Adipocyte (in vitro differentiated cells): ENCODE measurements at places on chromosomes 5 and 9.

DNA sequence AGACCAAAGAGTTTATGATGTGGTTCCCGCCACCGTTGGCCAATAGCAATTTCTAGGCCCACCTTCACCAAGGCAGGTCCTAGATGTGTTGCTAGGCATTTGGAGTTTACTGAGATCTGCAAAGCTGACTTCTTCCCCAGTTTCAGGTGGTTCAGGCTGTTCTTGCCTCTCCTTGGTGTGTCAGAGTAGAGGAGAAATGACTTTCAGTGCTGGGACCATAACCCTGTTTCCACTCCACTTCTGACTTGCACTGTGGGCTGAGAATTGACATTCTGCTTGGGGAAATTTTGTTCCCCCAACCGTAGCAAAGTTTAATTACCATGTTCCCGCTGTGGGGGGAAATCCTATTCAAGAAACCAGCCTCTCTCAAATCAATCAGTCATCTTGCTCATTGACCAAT, 128.0 kb upstream of the GABRP start:
- no peak for DNase-seq

- no peak for DNase-seq
Observed at GRCh38 chr5:9582406-9582805, 36.5 kb upstream of the SEMA5A start.

DNA sequence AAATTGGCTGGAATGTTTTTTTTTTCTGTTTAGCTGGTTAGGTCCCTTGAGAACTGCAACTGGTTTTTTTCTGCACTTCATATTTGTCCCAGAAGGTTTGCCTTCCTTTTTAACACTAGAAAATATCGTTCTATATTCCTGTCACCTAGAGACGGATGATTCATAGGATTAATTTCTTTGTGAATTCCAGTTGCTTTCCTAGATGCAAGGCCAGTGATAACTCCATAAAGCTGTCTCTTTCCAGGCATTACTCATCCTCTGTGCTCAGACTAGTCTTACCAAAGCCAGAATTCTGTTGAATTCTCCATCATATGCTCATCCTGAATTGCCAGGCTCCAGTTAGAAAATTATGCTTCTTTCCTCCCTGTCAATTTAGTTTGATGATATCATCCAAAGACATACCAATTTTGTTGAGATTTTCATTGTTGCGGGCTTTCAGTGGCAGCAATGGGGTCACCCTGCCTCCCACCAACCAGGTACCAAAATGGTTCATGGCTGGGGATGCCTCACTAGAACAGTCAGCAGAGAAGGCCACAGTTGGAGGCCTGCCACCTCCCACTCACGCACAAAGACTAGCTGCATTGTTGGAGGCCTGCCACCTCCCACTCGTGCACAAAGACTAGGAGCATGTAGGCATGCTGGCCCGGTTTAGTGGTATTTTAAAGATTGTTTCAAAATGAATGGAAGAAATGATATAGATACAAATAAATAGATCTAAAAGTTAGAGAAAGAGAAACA, 8.5 kb downstream of the BAAT start:
- no peak for DNase-seq

DNA sequence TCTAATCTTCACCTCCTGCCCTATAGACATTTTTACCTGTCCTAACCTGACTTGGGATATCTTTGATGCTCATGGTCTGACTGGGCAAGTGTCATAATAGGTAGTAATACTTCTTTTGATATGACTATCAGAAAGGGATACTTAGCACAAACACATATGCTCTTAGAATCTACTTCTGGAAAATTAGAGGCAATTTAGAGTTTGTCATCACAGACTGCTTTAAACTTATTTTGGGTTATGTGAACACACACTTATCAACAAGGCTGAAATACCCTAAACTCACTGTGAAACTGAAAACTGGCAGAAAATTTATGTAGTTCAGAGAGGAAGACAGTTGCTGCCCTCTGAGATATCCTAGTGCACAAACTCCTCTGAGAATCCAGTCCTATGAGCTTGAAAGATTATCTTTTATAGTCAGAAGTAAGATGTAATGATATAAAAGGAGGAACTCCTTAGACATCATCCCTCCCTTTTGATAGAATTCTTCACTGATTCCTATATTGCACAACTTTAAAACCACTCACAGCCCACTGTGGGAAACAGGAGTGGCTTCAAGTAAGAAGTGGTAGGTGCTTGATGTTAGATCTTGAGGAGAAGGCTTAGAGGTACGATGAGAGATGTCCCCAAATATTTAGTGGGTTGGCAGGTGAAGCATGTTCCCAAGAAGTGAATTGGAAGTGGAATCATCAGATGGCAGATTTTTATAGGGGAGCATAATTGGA, 273.3 kb downstream of the MAN2A1 start:
- DNase-seq = no peak

DNA sequence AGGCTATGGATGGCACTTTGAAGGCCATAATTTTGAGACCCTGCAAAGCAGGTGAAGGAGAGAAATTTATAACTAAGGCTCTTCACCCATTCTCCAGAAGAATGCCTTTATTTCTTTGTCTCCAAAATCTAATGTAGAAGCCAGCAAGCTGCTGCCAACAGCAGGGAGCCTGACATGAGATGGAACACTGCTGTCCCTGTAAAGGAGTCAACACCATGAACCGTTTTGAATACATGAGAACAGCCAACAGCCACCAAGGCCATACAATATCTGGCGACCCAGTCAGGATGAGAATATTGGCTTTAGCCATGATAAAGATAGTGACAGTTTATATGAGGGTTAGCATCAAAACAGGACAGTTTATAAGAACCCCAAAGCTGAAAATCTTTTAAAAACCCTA, 121.2 kb upstream of the LIFR start:
- DNase-seq = no peak

DNA sequence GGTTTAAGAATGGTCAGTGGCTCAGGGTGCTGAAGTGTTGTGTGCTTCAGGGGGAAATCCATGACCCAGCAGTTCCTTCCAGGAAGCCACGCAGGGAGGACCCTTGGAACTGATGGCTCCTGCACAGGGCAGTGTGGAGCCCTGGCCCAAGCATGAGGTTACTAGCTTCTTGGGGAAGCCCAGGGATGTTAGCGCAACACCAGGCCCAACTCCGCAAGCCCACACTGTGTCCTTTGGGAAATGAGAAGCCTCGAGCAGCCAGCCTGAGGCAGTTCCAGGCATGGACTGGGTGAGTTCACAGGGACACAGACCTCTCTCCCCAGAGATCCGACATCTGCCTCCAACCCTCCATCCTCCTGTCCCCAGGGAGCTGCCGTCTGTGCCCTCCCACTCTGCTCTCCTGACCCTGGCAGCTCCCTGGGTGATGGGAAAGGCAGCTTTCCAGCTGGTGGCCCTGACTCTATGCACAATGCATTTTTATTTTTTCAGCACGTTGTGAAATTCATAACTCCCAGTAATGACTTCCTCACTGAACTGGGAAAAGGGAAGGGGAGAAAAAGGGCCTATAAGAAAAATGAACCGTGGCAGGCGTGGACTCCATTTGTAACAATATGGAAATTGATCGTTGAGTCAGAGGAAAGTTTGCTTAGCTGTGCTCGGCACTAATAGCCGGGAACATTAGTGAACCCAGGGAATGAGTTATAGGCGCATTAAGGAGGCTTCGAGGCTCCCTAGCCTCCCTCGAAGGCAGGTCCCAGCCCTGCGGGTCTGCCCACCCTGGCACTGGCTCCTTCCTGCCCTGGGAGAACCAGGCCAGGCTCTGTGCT, 34.1 kb downstream of the LMX1B start:
- DNase-seq = no peak

GRCh38 chr9:4375424-4376200, 75.7 kb upstream of the GLIS3 start:
- DNase-seq = peak; percentile 76

GRCh38 chr9:135544981-135545635, 818 bp upstream of the OBP2A start:
- no peak for DNase-seq

- DNase-seq = peak; percentile 60
Observed at GRCh38 chr9:3962971-3963642, 336.8 kb downstream of the GLIS3 start.

- no peak for DNase-seq
Observed at GRCh38 chr9:18588002-18588401, 114.0 kb downstream of the ADAMTSL1 start.

- DNase-seq = no peak
Observed at GRCh38 chr9:93965830-93966577, 10.8 kb upstream of the BARX1 start.

- no peak for DNase-seq
Observed at GRCh38 chr5:149771216-149771980, 41.3 kb downstream of the PPARGC1B start.

GRCh38 chr5:620586-621180, 8.5 kb downstream of the CEP72 start:
- no peak for DNase-seq

DNA sequence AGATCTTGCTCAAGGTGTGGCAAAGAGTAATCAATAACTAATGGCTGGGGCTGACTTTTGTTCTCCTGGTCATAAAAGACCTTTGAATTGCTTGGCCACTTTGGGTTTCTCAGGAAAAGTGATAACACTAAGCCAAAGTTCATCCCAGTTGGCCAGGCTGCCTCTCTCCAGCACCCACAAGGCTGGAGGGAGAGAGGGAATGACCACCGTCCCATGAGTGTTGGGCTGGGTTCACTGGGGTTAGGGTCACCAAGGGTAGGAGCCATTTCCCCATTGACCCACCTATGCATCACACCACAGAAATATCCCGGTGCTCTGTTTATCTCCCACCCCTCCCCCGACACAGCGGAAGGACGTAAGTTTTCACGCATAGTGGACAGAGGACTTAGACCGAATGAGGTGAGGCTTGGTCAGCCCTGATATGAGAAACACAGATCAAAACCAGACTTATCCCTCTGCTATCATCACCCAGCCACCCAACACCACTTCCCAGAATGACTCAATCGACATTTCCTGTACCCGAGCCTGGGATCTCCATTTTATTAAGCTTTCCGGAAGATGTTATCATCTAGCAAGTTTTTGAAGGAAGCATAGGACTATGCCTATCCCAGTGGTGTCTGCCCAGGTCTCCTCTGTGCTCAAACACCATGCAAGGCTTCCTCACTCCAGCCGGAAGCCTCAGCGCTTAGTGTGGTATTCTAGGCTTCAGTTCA, 27.0 kb upstream of the PPARGC1B start:
- no peak for DNase-seq

GRCh38 chr5:135320718-135321484, 78.1 kb downstream of the MACROH2A1 start:
- no peak for DNase-seq

- DNase-seq = no peak
Observed at GRCh38 chr9:68653141-68653595, 51.9 kb upstream of the PIP5K1B start.

- peak; percentile 79 for DNase-seq
Observed at GRCh38 chr5:107670932-107671741, at the start of gene EFNA5. Gene EFNA5 (minus strand): TSS chr5:107670937.
